ENCODE measurements at places on chromosomes 13 and 19. TPM values are rescaled to one million over a fixed set of nuclear protein-coding genes. Genes with fewer than 3 reads are reported as not detected.

APOC4 gene
- total RNA-seq: not detected

GRCh38 chr13:48178126-48178525 is 54.9 kb upstream of the ITM2B start:
- DNase-seq: no peak

- DNase-seq: no peak
These were observed 66.8 kb downstream of the FNDC3A start for GRCh38 chr13:49042476-49042875.

TEX29 gene
- not detected for total RNA-seq

NLRP11 gene
- not detected for total RNA-seq

DNA sequence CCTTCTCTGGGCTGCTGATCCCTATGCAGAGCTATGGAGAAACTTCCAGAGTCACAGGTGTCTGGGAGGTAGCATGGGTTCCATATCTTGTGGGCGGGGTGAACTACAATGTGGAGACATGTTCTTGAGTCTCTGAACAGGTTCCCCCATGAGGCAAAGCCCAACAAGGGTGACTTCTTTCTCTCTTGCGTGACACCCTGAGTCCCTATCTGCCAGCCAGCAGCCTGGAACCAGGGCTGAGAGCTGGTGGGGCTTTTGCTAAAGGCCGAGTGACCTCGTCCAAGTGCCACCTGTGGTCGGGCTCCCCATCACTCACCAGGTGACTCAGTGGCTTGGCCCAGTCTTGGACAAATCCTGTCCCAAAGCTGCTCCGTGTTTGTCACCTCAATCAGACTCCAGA is 88.0 kb upstream of the ZNF536 start:
- DNase-seq: no peak

SELENOW gene
- 151 TPM for total RNA-seq

DNA sequence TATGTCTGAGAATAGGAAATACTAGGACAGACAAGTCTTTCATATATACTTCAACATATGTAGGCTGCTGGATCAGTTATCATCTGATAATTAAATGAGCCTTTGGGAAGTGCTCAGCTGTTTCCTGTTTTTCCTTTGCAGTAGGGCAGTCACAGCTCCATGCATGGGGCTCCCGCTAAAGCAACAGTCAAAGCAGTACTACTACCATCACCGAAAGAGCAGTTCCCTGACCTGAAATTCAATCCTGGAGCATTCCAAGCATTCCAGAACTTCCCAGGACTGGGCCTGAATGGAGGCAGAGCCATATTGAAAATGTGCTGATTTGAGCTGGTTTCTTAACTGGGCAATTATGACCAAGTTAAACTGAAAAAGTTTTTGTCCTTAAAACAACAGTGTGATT is 20.5 kb downstream of the MICU2 start:
- DNase-seq: no peak

C13orf42 gene
- total RNA-seq: not detected

PRRG2 gene
- 0.31 TPM for total RNA-seq

PRR20A gene
- not detected for total RNA-seq

GRCh38 chr19:8566855-8567254 is 10.4 kb downstream of the MYO1F start:
- DNase-seq: no peak

SYT5 gene
- 36.8 TPM for total RNA-seq

GRCh38 chr13:44403461-44404056 is 29.9 kb downstream of the SERP2 start:
- DNase-seq: no peak

- no peak for DNase-seq
These were observed 418.8 kb downstream of the DACH1 start for GRCh38 chr13:71448080-71448630.

GRCh38 chr13:94218537-94218936 is 260.9 kb downstream of the DCT start:
- no peak for DNase-seq

GRCh38 chr13:21625366-21625765 is 21.4 kb upstream of the MICU2 start:
- no peak for DNase-seq

DNA sequence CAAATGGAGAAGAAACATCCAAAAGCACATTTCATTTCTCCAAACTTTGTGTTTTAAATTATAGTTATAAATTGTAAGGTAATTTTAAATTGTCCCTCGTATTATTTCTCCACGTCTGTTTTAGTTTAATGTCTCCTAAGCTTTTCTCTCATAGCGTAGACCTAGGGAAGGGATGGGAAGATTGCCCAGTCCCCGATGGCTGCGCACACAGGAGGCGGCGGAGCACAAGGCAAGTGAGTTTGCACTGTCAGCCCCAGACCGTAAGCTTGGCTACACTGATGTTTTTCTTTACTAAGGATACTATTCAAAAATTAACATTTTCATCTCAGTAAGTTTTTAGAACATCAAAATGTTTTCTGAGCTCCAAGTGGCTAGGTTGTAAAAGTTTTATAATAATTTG is 72.3 kb downstream of the GPR12 start:
- DNase-seq: no peak

- no peak for DNase-seq
These were observed 782 bp upstream of the JUND start for GRCh38 chr19:18282021-18282787.

- peak; percentile 56 for DNase-seq
These were observed 21.8 kb downstream of the ARRDC2 start for GRCh38 chr19:18029617-18030338.

GRCh38 chr13:31807090-31807541 is 67.8 kb downstream of the RXFP2 start:
- no peak for DNase-seq

DNA sequence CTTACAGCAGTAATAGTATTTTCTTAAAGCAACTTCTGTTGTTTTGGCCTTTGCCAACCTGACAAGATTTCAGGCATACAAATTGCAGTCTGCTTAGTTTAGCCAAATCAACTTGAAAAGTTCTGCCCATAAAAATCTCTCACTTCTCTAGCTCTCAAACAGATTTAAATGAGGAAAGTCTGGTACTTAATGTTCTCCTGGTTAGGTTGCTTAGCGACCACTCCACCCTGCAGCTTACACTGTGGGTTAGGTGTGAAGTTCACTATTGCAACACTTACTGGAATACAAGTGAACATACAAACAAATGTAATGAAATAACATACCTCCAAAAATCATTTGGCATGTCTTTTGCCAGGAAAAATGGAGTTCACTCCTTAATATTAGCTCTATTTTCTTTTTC is 178.7 kb upstream of the PCDH9 start:
- DNase-seq: no peak

DNA sequence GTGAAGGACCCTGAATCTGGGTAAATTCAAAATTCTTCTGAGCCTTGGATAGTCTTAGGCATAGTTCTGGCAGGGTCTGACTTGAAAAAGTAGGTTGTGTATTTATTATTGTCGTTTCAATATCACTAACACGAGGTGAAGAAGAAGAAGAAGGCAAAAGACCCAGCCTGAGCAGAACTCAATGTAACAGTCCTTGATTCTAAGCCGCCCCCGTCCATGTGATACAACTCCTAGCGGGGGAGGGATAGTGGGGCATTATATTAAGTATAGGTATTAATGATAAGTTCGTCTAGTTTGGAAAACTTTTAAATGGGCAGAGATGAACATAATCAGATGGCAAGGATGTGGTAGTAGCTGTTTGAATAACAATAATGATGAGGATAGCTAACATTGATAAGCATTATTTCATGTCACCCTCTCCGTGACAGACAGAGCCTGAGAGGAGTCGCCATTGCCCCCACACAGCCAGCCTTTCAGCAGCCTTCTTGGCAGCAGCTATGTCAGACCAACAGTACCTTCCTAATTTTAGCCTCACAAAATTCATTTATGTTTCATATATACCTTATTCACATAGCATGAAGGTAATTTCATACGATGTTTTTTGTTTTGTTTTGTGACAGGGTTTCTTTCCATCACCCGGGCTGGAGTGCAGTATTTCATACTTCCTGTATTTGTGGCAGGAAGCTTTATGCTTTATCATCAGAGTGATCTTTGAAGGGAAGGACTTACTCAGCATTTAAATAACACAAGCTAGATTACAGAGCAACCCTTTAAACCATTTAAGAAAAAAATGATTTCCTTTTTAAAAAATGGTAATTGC is 64.4 kb upstream of the NPAS1 start:
- no peak for DNase-seq

IFNL1 gene
- total RNA-seq: not detected

DNA sequence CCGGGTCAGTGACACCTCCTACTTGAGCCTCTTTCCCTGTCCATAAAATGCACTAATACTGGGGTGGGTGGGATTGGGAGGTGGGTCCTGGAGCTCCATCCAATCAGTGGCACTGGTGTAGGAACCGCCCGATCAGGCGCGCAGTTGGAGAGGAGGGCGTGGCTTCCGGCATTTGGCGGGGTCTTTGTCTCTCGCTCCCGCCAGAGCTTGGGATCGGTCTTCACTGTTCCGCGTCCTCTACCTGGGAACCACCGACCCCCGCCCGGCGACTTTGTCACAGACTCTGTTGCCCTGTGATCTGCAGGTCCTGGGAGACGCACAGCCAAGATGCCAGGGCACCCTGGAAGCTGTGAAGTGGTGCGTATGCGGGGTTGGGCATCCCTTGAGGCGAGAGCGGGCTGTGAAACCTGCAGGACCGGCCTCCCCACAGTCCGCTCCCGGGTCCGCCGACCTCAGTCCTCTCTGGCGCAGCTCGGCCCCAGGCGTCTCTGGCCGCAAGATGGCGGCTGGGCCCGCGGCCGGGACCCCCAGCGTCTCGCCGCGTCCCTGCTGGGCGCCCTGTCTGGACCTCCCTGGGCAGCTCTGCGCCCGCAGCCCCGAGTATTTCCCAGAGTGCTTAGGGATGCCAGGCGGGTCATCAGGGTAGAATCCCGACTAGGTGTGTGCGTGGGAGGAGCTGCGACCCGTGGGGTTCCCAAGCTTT is 41.6 kb upstream of the ZNF730 start:
- DNase-seq: no peak

LAMP1 gene
- total RNA-seq: 55.1 TPM

PEAK3 gene
- not detected for total RNA-seq

GRCh38 chr19:29528946-29529645 is 3.3 kb downstream of the VSTM2B start:
- no peak for DNase-seq

FFAR1 gene
- total RNA-seq: not detected

GRCh38 chr13:98459171-98459681 is 117.7 kb downstream of the STK24 start:
- no peak for DNase-seq

HCST gene
- total RNA-seq: not detected

ZNF682 gene
- 18.2 TPM for total RNA-seq

- no peak for DNase-seq
These were observed 64.6 kb downstream of the ATP11A start for GRCh38 chr13:112754281-112755025.

DNA sequence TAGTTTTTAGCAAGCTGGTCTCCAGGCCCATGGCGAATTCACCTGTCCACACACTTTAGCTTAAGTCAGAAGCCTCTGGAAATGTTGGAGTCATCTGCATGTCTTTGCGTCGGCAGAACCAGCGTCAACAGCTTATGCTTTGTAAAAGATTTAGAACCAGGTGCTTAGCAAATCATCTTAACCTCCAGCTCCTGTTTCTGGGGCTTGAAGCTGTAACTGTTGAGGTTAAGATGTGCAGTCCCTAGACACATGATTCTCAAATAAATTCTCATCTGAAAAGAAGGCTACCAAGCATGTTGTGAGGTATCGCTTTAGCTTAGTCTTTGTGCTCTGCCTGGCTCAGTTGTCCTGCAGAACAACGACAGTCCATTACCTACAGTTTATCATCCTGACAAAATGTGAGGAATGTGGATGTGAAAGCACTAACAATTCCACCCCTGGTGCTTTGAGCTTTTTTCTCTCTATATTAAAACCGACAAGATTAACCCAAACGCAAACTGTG is 4.4 kb downstream of the EFNB2 start:
- DNase-seq: no peak

FCAR gene
- total RNA-seq: not detected

KLC3 gene
- 0.16 TPM for total RNA-seq

GRCh38 chr13:32233062-32233461 is 82.1 kb downstream of the ZAR1L start:
- DNase-seq: no peak

OR7C1 gene
- not detected for total RNA-seq

- no peak for DNase-seq
These were observed 451.0 kb upstream of the ZNF507 start for GRCh38 chr19:31894451-31894850.
